T-cell (primary cell): ENCODE measurements at places on chromosomes 1 and 21.

- DNase-seq: no peak
Observed at GRCh38 chr21:29382030-29382654, 83.4 kb downstream of the BACH1 start.

- no peak for DNase-seq
Observed at GRCh38 chr21:32812035-32812434, 40.5 kb upstream of the PAXBP1 start.

- no peak for DNase-seq
Observed at GRCh38 chr1:156001021-156001661, 19.6 kb downstream of the SSR2 start.

DNA sequence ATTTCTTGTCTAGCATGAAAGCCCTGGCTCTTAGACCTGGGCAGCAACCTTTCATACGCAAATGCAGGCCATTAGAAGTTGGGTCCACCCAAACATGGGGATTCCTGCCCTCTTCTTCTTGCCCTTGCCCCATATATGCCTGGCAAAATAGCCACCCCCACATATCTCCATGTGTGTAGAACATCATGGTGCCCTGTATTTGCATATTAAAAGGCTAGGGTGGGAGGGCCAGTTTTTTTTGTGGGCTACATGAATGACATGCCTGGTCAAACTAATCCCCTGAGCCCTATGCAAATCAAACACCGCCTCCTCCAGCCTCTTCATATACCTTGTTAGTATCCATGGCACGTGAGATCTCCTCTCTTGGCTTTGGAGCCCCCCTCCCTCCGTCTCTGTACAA is 24.7 kb downstream of the MFSD2A start:
- DNase-seq: no peak

DNA sequence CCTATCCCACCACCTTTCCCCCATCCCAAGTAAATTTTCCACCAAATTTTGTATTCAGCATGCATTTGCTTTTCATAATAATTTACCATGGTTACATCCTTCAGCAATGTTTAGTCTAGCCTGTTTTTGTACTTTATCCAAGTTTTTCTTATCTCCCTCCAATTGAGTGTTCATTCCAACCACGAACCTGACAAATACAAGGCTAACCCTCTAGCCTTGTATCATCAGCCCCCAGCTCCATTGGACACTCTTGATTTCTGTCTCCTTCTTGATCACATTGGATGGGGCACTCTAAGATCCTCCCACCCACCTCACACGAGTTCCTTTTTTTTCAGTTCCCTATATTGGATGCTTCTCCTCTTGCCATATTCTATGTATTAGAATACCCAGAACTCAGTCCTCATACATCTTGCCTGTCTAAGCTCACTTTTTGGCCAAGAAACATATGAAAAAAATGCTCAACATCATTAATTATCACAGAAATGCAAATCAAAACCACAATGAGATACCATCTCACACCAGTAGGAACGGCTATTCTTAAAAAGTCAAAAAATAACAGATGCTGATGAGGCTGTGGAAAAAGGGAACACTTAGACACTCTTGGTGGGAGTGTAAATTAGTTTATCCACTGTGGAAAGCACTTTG is 40.5 kb upstream of the SLC35F3 start:
- no peak for DNase-seq

DNA sequence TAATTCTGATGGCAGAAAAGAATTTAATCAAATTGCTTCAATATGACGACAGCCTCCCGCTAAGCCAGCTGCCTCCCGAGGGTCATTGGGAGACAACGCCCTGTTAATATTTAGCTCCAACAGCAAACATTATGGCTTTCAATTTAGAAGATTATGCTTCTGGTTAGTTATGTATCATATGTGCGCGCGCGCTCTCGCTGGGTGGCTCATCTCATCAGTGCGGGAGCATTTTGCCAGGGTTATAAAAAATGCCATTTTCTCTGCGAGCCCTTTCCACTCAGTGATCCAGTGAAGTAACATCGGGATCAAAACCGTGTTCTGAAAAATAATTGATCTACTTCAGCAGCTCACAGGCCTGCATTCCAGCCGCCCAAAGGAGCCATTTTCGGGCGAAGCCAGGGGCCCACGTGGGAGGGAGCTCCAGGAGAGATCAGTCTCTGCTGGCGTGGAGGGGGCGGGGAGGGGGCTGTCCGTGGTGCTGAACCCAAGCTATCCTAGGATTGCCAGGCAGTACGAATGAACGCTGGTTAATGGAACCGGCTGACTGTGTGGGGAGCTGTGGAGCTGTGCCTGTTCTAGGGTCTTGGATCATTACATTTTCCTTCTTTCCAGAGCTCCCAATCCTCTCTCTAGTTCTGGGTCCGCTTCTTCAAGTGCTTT is 219.1 kb upstream of the ZC3H12A start:
- DNase-seq: no peak

DNA sequence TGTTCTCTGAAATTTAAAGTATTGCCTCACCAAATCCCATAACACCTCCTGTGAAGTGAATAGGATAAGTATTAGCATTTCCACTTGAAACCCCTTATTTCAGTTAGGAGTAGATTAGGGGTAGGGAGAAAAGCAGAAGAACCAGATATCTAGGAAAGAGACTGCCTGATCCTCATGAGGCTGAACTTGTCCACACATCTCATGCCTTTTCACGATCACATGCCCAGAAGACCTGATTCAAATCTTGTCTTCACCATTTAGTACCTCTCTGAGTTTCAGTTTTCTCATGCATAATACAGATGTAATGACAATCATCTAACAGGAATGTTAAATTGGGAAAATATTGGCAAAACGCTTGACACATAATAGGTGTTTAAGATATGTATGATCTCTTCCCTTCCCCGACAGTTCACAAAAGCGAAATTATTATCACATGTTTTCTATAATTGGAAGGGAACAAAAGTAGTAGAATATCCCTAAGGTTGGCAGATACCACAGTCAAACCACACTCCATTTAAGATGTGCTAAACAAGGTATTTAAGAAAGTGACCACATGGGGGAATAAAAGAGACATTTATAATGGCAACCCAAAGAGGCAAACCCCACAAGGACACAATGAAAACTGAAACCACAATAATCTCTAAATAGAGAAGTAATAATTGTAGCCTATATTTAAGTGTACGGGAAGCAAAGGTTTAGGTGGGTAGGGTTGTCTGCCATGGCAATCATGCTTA is 25.2 kb downstream of the GFI1 start:
- DNase-seq: no peak

GRCh38 chr1:221366495-221367110 is 375.3 kb downstream of the DUSP10 start:
- no peak for DNase-seq

DNA sequence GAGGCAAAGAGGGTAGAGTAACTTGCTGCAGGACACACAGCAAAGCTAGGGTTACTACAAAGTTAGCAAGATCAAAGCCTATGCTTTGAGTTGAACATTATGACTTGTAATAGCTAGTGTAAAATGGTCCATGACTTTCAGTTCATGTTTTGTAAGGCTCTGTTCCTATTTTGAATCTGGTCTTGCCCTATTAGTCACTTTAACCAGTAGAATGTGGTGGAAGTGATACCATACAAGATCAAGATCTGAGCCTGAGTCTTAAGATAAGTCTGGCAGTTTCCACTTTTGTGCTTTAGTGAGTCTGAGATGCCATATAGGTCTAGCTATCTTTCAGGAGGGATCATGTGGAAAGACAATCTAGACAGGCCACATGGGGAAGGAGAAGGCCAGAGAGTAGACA is 282.1 kb upstream of the BRINP3 start:
- no peak for DNase-seq

DNA sequence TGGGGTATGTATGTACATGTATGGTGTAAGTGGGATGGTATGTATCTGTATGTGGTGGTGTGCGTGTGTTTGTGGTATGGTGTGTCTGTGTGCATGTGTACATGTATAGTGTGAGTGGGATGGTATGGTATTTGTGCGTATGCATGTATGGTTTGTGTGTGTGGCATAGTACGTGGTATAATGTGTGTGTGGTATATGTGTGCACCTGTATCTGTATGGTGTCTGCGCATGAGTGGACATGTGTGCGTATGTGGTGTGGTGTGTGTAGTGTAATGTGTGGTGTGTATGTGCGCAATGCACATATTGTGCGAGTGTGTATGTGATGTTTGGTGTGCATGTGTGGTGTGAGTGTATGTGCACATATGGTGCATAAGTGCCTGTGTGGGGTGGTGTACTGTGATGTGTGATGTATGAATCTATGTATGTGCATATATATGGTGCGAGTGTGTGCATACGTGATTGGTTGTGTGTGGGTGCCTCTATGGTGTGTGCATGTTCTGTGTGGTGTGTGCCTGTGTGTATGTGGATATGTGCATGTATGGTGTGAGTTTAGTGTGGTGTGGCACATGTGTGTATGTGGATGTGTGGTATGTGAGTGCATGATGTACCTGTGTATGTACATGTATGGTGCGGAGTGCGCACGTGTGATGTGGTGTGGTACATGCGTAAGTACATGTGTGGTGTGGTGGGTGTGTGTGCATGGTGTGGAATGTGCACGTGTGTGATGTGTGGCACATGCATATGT is 38.8 kb downstream of the WDR4 start:
- no peak for DNase-seq

DNA sequence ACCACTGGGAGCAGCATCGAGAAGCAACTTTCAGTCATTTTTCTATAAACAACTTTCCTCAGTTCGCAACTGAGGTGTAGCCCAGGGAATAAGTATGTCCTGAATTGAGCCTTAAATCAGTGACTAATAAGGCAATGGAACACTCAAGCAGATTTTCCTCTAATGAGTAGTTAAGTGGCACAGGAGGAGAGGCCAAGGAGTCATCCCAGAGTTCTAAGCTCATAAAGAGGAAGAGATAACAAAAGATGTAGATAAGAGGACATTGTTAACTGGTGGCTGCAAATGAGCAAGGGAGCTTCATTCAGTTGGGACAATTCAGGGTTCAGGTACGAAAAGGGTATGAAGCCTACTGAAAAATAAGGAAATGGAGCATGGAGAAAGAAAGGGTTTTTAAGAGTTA is 64.5 kb downstream of the LRRC40 start:
- no peak for DNase-seq

GRCh38 chr1:24966724-24967346 is 36.8 kb upstream of the RUNX3 start:
- DNase-seq: no peak

DNA sequence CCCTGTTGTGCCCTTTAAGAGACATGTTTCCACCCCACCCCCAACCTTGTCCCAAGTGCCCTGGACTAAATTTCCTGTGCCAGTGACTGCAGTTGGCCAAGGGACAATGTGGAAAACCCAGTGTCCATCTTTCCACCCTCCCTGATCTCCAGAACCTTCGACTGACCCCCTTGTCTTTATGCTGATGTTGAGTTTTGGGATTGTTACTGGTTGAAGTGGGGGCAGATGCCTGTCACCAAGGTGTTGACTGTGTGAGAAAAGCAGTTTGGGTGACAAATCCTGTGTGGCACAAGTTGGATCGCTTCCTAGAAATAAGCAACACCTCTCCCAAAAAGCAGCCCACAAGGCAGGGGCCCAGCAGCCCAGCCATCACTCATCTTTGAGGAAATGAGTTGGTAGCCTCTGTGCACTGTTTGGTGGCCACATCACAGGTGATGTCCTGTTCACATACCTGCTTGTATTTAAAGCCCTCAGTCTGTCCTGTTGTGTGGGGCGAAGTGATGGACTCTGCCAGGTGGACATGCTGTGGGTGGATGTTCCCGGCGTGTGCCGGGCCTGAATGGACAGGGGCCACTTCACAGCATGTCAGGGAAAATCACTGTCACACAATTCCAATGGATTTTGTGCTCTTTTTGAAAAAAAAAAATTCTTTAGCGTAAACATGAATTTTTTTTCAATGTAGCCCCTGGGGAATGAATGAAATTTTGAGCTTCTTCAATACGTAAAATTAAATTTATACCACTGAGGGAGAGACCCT is 6.6 kb upstream of the MIIP start:
- DNase-seq: no peak

- DNase-seq: no peak
Observed at GRCh38 chr1:226201029-226201593, 14.6 kb upstream of the ACBD3 start.

DNA sequence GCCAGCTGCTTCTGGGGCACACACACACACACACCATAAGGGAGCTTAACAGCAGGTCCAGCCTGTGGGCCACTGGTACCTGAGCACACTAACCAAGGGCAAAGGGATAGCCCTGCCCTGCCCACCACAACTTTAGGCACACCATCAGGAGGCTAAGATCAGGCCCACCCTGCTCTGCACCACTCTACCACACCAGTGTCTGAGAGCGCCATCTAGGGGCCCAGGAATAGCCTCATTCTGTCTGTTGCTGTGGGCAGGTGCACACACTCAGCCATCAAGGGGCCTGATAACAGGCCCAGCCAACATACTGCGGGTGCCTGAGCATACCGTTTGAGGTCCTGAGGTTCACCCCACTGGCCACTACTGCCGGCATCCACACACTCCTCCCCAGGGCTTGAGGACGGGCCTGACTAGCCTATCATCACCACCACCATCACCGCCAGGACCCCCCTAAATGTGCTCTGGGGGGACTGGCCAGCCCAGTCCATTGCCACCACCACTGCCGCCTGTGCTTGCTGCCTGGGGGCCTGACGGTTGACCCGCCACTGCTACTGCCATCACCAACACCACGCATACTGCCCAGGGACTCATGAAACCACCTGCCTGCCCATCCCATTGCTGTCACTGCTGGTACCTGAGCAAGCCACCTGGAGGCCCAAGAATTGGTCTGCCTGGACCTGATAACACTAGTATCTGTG is 31.3 kb downstream of the NSL1 start:
- DNase-seq: peak; percentile 43
